ENCODE measurements at places on chromosomes 7 and 10.

GRCh38 chr10:13851906-13852305 lies 265.1 kb downstream of the PRPF18 start:
- no peak for DNase-seq

DNA sequence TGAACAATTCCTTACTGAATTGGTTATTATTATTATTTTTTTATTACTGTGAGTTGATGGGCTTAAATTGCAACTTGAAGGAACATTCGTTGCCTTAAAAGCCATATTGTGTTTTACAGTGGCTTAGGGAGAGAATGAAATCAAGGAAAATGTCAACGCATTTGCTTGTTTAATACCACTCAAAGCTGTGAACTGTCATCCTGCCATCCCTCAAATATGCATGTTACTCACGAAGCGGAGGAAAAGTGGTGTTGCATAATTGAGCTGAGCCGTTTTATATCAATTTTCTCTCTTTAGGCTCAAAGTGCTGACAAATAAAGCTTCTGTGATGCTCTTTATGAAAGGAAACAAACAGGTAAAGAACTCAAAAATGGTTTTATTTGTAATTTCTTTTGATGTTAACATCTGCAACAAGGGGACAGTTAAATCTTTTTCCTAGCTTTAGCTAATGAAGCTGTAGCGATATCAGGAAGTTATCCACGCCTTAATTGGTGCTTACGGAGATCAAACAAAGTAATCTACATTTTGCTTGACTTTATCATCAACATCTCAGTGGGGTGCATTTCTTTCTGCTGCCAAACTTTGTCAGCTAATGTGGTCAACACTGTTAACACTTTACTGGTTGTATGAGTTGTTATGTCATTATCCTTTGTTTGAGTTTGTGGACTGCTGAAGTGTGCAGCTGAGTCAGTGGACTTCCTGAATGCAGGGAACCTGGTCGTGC lies 33.1 kb downstream of the GLRX3 start:
- no peak for DNase-seq

DNA sequence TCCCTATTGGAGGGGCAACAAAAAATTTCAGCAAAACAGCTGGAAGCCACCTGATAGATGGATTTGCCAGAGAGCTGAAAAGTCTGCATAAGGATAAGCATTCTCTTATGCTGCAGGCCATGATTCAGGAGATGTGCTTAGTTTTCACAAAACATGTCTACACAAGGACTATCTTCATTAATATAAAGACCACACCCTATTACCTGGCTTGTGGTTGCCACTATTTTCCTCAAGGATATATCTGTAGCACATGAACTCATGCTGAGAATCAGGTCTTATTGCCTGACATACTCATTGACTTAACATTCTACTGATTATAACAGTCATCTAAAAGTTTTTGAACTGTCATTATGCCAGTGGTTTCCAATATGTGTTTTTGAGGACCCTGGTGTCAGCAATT lies 7.1 kb upstream of the COL17A1 start:
- DNase-seq, result no peak

DNA sequence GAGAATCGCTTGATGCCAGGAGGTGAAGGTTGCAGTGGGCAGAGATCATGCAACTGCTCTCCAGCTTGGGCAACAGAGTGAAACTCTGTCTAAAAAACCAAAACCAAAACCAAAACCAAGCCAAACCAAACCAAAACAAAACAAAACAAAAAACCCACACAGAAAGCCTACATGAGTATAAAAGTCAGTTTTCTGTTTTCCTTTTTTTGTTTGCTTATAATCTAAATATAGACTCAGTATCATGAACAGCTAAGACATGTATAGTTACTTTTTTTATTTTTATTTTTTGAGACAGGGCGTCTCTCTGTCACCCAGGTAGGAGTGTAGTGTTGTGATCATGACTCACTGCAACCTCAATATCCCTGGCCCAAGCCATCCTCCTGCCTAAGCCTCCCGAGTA lies 16.8 kb upstream of the MTPN start:
- no peak for DNase-seq

- no peak for DNase-seq
Observed at GRCh38 chr7:13151978-13152377, 464.5 kb downstream of the ARL4A start.

GRCh38 chr10:73865107-73865458 lies 9.3 kb downstream of the CAMK2G start:
- no peak for DNase-seq

- DNase-seq, result no peak
Observed at GRCh38 chr7:28155019-28155660, 25.5 kb downstream of the JAZF1 start.

DNA sequence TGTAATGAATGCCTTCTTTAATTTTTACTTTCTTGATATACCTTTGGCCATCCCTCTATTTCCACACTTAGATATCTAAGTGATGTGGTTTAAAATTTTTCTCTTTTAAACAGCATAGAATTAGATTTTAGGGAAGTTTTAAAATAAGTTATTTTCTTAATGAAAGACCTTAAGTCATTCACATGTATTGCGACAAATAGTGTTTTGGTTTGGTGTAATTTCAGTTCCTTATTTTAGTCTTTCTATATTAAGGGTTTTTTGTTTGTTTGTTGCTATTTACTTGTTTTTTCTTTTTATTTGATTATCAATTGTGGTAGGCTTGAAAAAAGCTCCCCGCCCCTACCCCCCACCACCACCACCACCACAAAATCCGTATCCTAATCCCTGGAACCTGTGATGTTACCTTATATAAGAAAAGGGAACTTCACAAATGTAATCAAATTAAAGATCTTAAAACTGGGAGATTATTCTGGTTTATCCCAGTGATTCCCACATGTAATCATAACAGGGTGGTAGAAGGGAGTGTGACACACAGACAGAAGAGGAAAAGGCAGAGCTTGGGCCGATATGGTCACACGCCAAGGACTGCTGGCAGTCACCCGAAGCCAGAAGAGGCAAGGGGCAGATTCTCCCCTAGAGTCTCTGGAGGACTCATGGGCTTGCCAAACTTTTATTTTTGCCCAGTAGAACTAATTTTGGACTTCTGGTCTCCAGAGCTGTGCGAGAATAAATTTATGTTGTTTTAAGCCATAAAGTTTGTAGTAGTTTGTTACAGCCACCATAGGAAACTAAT lies 149.7 kb downstream of the NPSR1 start:
- no peak for DNase-seq

DNA sequence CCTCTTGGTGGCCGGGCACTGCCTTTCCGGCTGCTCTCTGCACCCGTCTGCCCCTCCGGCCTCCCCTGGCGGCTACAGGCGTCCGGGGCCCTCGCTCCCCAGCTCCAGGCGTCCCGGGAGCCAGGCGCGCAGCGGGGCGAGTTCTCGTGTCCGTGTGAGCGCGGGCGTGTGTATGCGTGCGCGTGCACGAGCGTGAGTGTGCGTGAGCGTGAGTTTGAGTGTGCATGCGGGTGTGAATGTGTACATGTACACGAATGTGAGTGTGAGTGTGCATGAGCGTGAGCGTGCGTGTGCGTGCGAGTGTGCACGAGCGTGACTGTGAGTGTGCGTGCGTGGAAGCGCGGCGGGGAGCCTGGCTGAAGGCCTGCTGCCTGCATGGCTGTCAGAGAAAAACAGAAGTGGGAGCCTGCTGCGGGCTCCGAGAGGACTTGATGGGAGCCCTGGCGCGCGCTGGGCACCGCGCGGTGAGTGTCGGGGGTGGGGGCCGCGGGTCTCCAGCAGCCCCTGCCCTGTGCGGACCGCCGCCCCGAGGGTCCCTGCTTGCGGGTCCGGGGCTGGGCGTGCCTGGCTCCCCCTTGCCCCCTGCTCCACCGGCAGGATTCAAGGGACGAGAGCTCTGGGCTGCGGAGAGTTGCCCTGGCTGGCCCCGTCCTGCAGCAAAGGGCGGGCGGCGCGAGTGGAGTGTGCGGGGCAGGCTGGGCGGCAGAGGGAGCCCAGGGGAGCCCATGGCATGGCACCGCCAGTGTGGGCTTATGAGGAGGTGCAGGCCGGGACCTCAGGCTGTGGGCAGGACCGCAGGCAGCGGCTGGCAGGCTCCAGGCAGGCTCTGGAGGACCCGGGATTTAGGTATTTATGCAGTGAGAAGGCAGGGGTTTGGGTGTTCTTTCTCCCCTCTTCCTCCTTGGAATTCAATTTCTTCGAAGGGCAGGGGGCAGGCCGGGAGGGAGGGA lies 75.8 kb upstream of the EN2 start:
- no peak for DNase-seq
